ENCODE measurements at places on chromosomes 2 and 18.

- no peak for DNase-seq
Observed at GRCh38 chr18:48672671-48673340, 134.0 kb downstream of the CTIF start.

GRCh38 chr2:172927641-172928357 lies 147.8 kb upstream of the MAP3K20 start:
- no peak for DNase-seq

DNA sequence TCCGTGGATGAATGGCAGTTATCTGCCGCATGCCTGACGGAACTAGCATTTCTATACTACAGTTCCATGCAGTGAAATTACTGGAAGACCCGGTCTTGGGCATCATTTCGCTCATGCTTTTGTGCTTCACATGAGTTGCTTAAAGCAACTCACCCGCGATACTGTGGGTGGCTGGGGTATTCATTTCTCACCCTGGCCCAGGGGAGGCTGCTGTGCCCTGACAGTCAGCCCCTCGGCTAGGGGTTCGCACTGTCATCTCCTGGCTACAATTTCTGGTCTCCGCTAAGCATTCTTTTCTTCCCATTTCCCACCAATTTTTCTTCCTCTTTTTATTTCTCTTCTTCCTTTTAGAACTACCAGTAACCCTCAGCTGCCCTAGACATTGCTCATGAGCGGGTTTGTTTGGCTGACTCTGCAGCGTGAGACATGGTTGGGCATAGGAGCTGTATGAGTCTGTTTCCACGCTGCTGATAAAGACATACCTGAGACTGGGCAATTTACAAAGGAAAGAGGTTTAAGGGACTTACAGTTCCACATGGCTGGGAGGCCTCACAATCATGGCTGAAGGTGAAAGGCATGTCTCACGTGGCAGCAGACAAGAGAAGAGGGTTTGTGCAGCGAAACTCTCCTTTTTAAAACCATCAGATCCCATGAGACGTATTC lies 16.5 kb upstream of the CNDP2 start:
- no peak for DNase-seq

DNA sequence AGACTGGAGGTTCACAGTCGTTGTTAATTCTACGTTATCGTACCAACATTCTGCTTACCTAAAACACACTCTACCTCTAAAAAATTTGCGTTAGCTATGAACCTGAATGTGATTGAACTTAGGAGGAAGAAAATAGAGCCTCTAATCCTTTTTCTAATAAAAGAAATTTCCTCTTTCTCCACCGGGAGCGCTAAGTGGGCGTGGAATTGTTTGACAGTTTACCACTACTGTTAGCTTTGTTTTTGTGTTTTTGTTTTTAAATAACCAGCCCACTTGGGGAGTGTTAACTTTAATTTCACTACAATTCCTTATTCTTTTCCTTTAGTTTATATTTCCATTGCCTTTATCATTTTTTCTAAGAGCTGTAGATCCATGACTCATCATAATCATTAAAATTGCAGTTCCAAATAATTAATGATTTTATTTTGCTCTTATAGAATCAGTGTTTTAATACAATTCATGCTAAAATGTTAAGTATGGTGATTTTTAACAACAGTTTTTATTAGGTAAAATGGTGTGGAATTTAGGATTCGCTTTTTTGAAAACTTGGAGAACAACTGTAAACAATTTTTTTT lies 55.0 kb upstream of the ITM2C start:
- DNase-seq = no peak

GRCh38 chr2:54274781-54275242 lies 18.8 kb upstream of the TSPYL6 start:
- peak; percentile 31 for DNase-seq

GRCh38 chr2:197804049-197804757 lies at the start of gene PLCL1:
Gene PLCL1, plus strand, starts transcription at chr2:197804593.
- DNase-seq = peak; percentile 94

GRCh38 chr18:25058521-25058920 lies 293.4 kb downstream of the ZNF521 start:
- DNase-seq = no peak

- DNase-seq = no peak
Observed at GRCh38 chr2:136741471-136741870, 23.9 kb upstream of the THSD7B start.

GRCh38 chr2:62596061-62596921 lies 90.3 kb upstream of the TMEM17 start:
- no peak for DNase-seq

DNA sequence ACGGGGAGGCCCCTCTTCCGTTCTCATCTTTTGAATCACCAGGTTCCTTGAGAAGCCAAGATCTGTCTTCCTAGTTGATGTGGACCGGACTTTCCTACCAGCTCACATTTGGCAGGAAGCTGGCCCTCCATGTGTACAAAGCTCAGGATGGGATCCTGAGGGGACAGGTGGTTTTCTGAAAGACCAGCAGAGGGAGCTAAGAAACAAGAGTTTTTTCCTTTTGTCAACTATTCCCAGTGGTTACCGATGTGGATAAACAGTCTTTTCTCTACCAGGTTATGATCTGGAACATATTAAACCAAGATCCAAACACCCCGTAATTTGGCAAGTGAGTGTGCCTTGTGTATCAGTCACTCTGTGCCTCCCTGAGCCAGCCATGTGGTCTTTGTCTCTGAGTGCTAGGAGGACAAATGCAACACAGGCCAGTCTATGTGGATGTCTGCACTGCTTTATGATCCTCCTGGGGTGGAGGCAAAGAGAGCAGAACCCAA lies 25.1 kb upstream of the ARHGAP25 start:
- DNase-seq = peak; percentile 49

- no peak for DNase-seq
Observed at GRCh38 chr18:36275561-36275960, 22.0 kb upstream of the FHOD3 start.

- no peak for DNase-seq
Observed at GRCh38 chr2:86072271-86072858, 33.3 kb downstream of the POLR1A start.

DNA sequence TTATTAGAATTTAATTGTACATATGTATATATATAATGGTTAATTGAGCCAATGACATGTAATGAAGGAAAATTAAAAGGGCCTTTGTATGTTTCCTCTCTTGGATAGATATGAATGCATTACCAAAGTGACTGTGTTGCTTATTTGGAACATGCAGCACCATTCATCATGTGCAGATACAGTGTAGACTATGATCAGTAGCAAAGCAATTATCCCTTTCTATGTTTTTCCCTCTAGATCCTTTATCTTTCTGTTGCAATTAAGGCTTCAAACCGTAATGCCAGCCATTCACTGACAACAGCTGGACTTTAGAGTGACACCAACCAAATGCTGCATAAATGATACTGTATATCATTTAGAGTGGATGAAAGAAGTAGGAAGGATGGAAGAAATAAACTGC lies 565.2 kb downstream of the NRXN1 start:
- no peak for DNase-seq

DNA sequence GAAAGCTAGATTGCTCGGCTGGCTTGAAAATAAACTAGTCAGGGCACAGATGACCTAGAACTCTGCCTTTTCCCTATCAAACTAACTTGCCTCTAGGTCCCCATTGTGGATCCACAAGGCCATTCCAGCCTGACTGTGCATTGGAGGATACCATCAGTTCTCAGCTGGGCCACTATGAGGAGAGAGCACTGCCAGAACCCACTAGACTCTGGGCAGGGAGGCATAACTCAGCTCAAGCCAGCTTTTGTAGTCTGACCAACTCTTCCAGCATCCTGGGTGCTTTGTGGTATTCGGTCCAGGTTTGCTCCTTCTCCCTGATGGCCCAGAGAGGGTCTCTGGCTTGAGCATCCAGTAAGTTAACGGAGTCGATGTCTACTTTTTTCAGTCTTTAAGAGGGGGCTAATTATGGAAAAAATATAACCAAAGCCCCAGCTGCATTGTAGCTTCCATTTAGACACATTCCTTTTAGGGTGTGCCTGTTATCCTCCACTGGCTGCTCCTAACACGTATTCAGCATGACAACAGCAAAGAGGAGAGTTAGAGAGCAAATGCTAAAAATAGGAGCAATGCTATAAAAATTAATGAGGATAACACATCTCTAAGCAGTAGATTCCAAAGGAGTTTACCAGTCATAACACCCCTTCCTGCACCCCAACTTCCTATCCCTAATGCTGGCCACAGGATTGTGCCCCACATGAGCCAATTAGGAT lies 15.2 kb downstream of the GKN2 start:
- no peak for DNase-seq

DNA sequence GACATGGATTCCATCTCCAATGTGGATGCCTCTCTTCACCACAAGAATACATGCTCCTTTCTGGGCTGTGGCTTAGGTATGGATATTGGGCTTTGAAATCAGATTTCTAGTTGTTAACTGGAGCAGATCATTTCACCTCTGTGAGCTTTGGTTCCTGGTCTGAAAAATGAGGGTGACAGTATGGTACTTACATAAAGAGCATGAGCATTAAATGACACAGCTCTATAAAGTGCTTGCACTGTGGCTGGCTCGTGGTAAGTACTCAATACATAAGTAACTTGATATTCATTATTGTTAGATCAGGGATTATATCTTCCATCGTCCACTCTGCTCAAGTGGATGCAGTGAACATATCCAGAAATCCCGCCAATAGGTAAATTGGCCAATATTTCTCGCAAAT lies 33.4 kb downstream of the ARHGAP25 start:
- no peak for DNase-seq

GRCh38 chr2:84653302-84653701 lies 137.0 kb downstream of the DNAH6 start:
- no peak for DNase-seq

DNA sequence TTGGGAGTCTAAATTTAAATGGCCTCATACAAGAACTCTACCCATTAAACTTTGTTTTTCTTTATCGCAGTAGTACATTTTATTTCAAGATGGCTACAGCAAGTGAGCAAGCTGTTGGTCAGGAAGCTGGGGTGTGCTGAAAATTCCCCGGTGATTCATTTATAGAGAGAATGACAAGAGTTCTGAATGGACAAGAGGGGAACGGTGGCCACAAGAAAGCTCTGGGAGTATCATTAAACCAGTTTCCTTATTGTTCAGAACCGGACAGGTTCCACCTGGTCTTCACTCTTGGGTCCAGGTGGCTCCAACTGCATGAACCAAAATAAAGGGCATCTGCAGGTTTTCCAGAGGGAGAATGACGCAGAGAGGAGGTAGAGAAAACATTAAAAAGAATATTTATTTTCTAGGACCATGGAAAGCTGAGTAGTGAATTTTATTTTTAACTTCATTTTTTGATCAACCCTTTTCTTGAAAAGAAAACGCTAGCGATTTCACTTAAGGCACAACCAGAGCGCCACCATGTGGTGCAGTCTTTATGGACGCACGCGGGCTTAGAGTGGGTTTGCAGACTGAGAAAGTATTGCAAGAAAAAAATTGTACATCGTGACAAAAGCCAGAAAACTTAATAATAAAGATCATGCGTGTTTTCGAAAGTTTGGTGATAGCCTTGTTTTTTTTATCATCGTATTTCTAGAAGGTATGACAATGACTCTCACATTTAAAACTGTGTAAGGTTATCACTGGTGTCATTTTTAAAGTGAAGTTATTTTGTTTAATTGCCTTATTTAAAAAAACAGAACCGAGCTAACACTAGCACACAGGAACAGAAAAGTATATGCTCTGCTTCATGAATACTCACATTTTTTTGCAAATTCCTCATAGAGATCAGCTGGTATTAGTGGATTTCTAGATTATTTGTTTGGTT lies 97.9 kb upstream of the NOL4 start:
- peak; percentile 70 for DNase-seq

- peak; percentile 16 for DNase-seq
Observed at GRCh38 chr2:205024822-205025518, 479.7 kb downstream of the PARD3B start.

GRCh38 chr2:173229086-173229485 lies 125.6 kb upstream of the CDCA7 start:
- no peak for DNase-seq

GRCh38 chr2:25281522-25281921 lies 60.2 kb downstream of the DNMT3A start:
- no peak for DNase-seq

GRCh38 chr18:33010149-33010548 lies 237.3 kb upstream of the KLHL14 start:
- DNase-seq = no peak

DNA sequence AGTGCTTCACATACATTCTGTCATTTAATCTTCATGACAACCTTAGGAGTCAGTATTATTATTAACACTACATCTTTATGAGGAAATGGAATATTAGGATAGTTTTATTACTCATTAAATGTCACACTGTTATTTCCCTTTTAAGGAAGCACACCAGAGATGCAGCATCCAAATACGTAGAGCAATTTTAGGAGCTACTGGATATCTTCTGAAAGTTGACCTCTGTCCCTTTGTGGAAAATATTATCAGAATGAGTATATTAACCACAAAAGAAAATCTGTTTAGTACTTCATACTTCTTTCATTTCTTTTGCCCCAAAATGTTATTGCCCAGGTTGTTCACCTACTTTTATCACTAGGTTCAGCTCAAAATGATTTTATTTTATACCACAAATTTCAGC lies 72.9 kb upstream of the APCDD1 start:
- DNase-seq = no peak

DNA sequence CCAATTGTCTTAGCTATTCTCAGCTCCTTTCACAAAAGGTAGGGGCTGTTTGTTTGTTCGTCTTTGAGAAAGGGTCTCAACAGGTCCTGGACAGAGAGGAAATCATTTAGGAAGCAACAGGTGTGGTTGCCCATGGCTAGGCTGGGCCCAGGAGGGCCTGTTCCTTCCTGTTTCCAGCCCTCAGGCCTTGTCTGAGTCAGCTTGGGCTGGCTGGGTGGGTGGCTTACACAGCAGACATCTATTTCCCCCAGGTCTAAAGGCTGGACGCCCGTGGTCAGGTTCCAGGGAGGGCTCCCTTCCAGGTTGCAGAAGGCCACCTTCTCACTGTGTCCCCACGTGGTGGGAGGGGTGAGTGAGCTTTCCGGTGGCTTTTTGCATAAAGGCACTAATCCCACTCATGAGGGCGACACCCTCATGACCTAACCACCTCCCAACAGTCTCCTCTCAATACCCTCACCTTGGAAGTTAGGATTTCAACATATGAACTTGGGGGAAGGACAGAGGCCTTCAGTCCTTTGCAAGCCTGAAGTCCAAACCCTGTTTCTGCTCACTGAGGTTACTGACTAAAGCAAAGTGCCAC lies 45.5 kb downstream of the ARHGEF4 start:
- DNase-seq = no peak

DNA sequence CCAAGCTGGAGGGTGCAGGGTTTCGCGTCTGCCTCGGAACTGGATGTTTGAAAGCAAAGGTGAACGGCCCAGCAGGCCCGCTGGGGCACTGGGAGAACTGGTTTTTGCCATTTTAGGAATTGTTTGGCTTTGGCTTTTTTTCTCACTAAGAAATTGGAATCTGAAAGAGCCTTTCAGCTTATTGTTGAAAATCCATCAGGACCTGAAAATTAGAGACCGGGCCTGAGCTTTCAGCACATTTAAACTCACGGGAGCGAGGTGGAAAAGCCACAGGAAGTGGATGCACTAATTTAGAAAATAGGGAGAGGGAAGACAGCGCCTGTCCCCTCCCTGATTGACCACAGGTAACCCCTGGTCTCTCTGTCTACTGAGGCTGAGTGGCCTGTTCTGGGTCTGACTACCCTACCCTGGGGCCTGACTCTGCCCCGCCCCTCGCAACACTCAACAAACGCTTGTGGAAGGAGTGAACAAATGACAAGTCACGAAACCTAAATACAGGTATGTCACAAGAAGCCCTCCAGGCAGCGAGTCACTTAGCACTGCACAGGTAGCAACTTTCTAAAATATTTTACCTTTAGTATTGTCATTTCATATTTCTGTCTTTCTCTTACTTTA lies 100.3 kb upstream of the MBOAT2 start:
- DNase-seq = no peak
